Inflammatory macrophage (primary cell): ENCODE measurements at places on chromosomes 12 and 14.

DNA sequence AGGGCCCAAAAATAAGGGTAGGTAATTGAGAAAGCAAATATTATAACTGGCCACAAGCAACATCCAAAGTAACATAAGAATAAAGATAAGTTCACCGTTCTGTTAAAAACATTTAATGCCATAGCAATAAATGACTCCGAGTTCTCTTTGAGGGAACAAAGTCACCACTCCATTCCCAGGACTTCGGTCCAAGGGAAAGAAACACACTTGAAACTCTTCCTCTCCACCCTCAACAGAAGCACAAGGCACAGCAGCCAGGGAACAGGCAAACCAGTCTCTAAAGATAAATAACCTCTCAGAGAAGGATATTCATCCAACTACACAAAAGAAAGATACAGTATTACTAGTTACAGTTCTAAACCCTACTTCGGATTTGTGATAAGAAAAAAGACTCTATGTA is 2.5 kb downstream of the SETD3 start:
- DNase-seq, result no peak

DNA sequence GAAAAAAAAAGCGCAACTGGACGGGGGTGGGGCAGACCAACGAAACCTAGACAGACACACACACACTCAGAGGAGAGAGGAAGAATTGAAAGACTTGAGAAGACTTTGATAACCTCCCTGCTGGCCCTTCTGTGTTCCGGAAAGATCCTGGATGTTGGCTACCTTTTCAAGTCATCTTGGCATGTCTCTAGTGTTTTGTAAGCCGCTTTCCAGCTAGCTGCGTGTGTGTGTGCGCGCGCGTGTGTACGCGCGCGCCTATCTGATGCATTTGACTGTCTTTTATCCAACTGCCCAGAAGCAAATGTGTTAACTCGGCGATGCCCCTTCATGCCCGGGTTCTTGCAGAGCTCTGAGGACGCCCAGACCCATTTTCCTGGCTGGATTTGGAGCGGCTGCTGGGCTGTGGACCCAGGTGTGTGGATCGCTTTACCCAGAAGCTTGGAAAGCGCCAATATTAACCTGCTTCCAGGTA is 664 bp downstream of the LRFN5 start:
- DNase-seq, result no peak

DNA sequence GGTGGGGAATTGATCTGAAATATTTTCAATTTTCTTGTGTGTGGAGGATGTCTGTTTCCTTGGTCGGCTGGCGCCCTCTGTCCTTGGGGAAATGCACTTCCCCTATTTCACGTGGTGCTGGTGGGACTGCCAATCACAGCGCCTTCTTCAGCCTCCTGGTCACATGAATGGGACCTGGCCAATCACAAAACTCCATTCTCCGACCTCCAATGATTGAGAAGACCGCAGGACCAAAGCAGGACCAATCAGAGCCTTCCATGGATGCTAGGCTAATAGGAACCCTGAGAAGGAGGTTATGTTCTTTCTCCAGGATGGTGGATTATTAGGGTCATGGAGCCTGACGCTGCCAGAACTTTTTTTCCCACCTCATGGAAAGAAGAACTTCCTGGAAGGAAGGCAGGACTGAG is 188.7 kb downstream of the TTC8 start:
- DNase-seq, result no peak

- DNase-seq, result no peak
Observed at GRCh38 chr14:71365361-71365760, 458.1 kb downstream of the PCNX1 start.

DNA sequence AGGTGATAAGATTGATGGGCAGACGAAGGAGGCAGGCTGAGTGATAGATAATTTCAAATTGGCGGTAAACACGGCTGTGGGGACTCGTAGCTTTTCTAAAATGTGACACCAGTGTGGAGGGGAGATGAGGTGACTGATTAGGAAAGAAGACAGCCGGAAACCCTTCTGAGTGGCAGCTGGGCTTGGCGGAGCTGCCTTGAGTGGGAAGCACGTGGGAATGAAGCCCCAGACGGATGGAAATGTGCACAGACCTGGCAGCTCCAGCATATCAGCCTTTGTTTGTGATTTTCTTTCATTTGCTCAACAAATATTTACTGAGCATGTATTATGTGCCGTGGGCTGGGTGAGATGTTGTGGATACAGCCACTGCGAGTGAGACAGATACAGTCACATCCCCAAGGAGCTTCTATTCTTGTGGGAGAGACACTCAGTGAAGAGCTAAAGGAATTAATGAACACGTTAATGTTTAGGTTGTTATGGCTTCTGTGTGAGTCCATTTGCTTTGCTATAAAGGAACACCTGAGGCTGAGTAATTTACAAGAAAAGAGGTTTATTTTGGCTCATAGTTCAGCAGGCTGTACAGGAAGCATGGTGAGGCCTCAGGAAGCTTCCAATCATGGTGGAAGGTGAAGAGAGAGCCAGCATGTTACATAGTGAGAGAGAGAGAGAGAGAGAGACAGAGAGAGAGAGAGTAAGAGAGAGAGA is 65.5 kb upstream of the LHX5 start:
- no peak for DNase-seq

GRCh38 chr14:82080370-82080769 is 546.7 kb upstream of the SEL1L start:
- no peak for DNase-seq

- peak; percentile 56 for DNase-seq
Observed at GRCh38 chr12:67524861-67525616, 123.5 kb upstream of the DYRK2 start.

- no peak for DNase-seq
Observed at GRCh38 chr12:108602976-108603704, 5.3 kb upstream of the TMEM119 start.

- no peak for DNase-seq
Observed at GRCh38 chr12:83793616-83794015, 1106.9 kb downstream of the TMTC2 start.

- DNase-seq, result no peak
Observed at GRCh38 chr12:52083638-52083996, 4.1 kb downstream of the SMIM41 start.

DNA sequence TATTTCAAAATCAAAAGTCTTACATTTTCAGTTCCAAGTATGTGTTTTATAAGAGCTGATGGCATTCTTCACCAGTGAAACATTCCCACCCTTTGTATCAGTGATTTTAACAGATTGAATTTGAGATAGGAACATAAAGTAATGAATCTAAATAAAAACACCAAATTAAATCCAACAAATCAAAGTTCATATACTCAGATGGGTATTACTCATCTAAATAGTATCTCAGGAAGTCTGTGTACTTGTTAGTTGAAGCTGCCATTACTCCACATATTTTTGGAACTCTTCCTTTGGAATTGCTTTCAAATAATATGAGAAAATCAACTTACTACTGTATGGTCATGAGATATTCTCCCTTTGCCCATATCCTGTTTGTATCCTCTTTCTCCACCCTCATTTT is 89.1 kb downstream of the MIA2 start:
- no peak for DNase-seq

- DNase-seq, result no peak
Observed at GRCh38 chr12:92384571-92384970, 238.9 kb upstream of the BTG1 start.

- DNase-seq, result no peak
Observed at GRCh38 chr14:95776798-95777534, 63.0 kb upstream of the TCL1A start.

DNA sequence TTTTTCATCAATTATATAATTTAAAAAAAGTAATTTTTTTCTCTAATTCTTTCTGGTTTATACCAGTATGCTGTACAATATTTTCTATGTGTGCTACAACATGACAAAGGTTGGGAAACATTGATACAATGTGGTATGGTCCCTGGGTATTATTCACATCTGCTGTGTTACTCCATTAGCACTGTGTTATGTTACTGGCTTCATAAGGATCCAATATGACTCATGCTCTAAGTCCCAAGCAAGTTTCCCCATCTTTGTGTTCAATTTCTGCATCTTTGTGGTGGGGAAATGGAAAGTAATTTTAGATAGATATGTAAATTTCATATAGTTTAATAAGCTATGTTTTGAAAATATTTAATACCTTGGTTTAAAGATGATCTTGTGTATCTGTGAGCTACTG is 35.8 kb downstream of the FBXO33 start:
- DNase-seq, result peak; percentile 7

DNA sequence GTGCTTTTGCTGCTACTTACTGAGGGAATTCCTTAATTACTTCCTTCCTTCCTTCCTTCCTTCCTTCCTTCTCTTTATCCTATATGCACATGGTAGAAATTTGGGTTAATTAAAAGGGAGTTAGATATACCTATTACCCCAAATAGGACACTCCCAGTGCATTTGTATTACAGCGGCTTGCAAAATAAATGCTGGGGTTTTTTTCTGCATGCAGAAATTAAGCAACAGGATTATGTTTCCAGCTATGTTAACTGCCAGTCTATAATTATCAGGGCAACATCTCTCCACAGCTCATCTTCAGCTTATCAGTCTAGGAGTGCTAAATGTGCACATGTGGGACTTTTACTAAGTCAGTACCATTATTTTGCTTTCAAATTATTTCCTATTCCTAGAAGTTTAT is 132.9 kb upstream of the SLC35F4 start:
- DNase-seq, result no peak

GRCh38 chr12:108730365-108731104 is 783 bp downstream of the CORO1C start:
- DNase-seq, result peak; percentile 88

GRCh38 chr12:18422871-18423270 is 161.6 kb downstream of the PIK3C2G start:
- no peak for DNase-seq

GRCh38 chr14:88243946-88244345 is 79.1 kb downstream of the KCNK10 start:
- no peak for DNase-seq

DNA sequence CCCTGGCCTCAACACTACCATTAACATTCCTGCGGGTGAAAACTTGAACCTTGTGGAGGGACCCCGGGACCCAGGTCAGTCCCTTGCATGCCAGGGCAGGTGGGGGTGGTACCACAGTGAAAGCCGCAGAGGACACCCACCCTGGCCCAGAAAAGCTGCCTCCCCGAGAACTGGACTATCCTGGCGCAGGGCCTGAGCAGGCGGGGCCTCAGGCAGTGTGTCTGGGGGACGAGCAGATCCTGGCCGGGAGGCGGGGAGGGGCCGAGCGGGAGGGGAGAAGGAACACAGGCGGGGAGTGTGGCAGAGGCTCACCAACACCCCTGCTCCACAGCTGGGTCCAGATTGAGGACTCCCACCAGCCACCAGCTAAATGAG is 10.0 kb downstream of the AHNAK2 start:
- DNase-seq, result no peak

DNA sequence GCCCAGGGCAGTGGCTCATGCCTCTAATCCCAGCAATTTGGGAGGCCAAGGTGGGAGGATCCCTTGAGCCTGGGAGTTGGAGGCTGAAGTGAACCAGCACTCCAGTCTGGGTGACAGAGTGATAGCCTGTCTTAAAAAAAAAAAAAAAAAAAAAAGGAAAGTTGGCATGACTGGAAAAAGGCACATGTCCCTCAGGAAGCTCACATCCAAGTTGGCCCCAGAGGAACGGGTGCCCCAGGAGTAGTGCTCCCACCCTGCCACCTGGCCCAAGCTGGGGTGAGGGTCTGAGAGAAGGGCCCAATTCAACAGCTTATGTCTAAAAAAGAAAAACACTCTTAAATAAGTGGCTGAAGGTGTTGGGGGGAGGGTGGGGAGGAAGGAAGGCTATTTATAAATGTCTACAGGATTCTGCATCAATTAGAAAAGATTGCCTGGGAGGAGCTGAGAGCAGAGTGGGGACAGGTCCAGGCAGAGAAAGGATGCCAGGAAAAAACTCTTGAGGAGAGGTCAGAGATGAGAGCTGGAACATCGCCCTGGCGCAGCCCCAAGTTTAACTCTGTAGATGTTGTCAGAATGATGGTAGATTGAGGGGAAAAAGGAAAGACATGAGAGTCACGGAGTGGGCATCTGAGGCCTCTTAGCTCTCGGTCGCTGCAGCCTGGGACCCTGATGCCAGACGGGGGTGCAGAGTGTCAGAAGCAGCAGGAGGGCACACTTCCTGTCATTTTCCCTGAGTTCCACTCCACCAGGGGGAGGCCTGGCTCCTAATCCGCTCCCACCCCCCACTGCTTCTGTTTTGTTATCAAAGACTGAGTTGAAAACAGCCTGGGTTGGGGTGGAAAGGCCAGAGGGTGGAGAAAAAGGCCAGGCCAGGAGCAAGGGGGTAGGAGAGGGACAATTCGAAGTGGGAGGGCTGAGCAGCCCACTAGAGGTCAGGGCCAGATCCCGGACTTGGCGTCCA is 7.3 kb downstream of the SPRYD3 start:
- DNase-seq, result no peak

DNA sequence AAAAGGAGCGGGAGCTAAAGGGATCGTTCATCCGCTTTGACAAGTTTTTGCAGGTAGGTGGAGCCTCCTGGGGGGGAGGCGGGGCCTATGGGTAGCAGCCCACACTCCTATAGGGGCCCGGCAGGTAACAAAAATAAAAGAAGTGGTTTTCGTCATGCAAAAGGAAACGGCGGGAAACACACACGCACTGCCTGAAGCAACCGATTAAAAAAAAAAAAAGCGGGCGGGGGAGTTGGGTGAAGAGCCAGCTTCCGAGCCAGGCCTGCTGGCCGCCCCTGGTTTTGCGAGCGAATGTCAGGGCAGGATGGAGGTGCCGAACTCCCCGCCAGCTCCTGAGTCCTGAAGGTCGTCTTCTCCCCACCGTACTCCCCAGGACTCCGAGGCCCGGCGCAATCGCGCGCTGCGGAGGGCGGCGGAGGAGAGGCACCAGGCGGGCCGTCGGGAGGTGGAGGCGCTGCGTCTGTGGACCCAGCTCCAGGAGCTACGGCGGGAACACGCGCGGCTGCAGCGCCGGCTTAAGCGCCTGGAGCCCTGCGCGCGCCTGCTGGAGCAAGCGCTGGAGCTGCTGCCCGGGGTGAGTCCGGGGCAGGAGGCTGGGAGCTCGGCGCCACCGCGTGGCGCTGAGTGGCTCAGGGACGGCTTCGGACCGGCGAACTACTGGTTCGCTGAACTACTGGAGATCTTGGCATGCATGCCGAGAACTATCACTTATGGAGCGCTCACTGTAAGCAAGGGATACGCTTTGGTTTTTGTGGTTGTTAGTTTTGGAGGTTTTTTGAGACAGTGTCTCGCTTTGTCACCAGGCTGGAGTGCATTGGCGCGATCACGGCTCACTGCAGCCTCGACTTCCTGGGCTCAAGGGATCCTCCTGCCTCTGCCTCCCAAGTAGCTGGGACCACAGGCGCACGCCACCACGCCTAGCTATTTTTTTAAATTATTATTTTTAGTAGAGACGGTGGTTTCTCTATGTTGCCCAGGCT is 3.6 kb downstream of the CFAP73 start:
- peak; percentile 86 for DNase-seq

DNA sequence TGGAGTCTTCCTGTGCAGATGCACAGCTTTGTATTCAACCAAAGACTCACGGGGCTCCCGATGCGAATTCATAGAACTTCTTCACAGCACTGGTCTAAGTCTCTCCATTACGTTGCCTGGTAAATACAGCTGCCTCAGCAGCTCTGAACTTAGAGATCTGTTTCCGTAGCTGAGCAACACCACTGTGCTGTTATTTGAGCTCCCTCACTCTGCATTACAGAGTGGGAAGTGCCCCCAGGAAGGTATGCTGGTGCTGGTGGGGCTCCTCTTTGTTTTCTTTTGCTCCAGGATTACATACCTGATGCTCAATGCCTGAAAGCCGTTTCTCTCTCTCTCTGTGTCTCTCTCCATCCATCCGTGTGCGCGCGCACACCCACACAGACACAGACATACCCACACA is 227.5 kb upstream of the RMST start:
- no peak for DNase-seq

- no peak for DNase-seq
Observed at GRCh38 chr12:128980623-128981022, 127.3 kb downstream of the GLT1D1 start.

- no peak for DNase-seq
Observed at GRCh38 chr12:49540229-49541139, 1.7 kb downstream of the KCNH3 start.

GRCh38 chr12:124774054-124774461 is 89.6 kb downstream of the SCARB1 start:
- DNase-seq, result peak; percentile 96
